Effector CD4-positive, alpha-beta T cell (primary cell): ENCODE measurements at places on chromosomes 12 and 14.

DNA sequence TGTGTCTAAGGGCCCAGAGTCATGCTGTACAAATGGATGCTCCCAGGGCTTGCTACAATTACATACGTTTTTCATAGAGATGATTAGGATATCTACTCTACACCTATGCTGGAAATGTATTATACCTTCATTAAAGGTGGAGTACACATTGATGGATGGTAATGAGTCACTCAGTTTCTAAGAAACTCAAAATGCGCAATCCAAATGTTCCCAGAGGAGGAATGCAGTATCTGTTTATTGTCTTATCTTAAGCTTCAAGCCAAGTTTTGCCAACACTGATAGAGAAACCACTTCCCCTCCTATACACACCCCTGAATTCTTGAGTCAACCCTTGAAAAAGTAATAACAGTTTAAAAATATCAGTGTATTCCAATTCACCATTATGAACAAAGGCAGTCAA lies 266.6 kb upstream of the FAR2 start:
- no peak for DNase-seq

DNA sequence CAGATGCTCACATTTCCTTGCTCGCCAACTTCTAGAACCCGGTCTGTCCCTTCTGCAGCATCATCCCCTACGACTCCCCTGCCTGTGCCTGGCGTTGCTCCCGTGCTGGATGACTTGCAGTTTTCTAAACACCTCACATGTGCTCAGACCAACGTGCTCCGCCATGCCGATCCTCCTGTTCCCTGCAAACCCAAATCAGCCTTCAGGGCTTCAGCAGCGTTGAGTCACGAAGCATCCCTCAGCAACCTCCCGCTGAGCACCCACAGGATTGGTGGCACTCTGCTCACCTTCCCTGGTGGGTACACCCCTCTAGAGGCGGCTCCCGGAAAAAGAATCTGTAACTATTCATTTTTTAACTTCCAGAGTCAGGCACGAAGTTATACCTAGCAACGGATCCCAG lies 2.8 kb upstream of the PIWIL1 start:
- DNase-seq: no peak

DNA sequence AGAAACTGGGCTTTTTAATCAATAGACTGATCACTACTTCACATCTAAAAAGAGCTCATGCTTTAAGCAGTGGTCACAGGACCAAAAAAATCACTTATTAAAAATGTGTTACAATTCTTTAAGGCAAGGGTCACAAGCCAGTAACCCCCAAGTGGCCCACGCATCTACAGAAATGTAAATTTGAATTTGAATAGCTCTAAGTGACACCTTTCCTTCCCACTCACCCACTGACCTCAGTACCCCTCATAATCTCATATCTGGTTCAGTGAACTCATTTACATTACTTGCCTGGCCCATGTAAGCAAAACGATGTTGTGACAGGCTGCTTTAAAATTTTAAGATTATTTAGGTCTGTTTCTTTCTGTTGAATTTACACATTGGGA lies 27.4 kb downstream of the NELL2 start:
- DNase-seq: no peak

DNA sequence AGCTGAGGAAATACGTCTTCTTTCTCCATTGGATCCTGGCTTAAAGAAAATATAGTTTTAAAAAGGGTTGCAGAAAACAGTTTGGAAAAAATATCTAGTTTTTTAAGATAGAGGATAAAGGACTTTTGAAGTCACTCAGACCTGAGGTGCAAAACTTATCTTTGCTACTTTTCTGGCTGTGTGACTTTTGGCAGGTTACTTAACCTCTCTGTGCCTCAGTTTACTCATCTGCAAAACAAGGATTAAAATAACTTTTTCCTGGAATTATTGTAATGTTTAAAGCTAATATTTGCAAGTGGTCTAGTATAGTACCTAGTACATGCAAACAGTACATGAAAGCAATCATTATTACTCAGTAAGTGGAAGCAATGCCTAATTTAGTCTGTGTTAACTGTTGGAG lies 176.8 kb downstream of the TBX5 start:
- no peak for DNase-seq

GRCh38 chr14:54728700-54729527 lies 162.0 kb downstream of the SAMD4A start:
- no peak for DNase-seq

- DNase-seq: no peak
Measured at GRCh38 chr12:26872625-26873024, 39.6 kb upstream of the ITPR2 start.

DNA sequence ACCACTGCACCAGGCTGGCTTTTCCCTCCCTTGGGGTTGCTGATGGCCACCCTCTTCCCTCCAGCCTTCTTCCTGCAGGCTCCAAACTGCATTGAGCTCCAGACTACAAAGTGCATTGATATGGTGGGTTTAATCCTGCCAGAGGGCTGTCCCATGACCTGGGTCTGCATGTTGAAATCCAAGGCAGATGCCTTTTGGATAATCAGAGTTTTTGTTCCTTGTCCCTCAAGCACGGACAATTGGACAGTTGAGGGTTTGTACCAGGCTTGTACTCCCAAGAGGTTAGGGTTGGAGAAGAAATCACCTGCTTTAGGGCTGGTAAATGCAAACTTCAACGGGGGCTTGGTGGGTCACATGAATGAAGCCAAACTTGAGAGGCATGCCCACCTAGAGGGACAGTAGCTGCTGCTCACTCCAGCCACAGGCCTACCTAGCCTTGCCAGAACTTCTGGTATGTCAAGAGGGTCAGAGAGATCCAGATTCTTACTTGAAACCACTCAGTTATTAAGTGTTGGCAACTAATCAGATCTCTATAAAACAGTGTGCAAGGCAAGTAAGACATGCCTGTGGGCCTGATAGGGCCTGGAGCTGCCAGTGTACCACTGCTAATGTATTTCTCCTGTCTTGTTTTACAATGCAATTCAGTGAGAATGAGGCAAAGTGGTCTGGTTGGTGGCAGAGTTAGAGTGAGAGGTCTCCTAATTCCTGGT lies 21.7 kb upstream of the KRT83 start:
- DNase-seq: no peak

DNA sequence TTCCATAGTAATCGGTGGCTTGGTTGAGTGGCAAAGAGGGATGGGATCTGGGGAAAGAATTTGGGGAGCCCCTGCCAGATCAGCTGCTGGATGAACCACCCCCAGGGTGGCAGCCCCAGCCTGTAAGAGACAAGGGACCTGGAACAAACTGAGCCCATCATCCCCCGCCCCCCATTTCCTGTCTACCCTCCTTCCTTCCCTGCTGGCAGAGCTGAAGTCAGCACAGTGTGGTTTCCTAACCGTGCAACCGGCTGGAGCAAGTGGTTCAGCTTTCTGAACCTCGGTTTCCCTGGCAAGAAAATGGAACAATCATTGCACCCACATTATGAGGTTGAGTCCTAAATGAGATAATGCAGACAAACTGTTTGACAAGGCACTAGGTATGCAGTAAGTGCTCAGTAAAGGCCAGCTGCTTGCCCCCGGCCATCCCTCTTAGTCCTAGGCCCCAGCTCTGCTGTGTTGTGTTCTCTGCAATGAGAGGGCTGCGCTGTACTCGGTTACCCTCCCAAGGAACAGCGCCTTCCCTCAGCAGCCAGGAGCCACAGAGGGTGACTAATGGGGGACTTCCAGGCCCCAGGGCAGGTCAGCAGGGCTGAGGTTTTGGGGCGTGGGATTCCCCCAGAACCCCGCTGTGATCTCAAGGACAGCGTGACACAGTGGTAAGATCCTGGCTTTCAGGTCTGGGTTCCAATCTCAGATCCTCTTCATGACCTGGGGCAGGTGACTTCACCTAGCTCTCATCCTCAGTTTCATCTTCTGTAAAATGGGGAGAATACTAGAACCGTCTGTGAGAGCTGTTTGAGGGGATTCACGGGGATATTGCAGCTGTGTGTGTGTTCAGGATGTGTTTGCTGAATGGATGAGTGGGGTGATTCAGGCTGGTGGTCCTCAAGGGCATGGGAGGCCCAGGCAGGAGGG lies 16.5 kb downstream of the SELPLG start:
- DNase-seq: peak; percentile 74

DNA sequence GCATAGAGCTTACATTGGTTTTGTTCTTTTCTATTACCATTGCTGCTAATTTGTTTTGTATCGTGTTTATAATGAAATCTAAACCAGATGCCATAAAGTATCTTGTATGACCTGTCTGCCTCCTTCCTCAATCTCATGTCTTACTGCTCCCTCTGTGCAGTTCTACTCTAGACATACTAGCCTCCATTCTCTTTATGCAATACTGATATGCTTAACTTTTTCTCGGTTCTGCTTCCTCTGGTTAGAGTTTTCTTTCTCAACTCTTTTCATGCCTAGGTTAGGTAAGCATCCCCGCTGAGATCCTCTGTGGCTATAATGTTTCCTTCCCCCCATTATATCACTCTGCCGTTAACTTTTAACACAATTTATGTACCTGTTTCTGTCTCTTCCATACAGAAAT lies 852.3 kb downstream of the TRHDE start:
- no peak for DNase-seq

GRCh38 chr14:92215579-92215978 lies 93.8 kb downstream of the CPSF2 start:
- no peak for DNase-seq

DNA sequence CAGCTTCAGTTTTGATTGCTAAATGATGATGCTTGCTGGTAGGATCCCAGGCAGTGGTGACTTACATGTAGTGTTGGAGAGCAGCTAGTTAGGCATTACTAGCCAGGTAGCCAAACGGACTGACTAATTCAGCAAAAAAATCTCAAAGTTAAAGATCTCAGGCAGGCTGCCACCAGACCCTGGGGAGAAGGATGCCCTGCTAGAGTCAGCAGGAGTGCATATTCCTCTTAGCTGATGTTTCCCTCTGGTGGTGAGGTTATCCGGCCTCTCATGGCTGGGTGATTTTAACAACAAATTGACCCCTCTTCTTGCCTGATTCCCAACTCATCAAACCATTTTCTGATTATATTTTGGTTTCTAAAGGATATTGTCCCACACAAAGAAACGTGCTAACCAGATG lies 2.8 kb downstream of the EFS start:
- DNase-seq: no peak

DNA sequence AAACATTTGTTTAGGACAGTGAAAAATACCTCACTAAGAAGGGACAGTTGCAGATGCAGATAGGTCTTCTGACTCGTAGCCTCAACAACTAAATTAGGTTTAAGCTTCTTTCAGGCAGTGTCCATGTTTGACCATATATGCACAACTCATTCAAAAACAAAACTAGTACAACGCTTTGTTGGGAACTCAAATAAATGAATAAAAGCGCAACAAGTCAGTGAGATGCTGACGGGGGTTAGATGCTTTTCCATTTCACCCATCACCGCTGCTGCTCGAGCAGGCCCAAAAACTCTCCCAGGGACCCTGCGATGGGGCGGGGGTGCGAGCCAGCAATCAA lies 633 bp downstream of the RPAP3 start:
- DNase-seq: no peak

GRCh38 chr14:104517867-104518266 lies 61.7 kb upstream of the C14orf180 start:
- no peak for DNase-seq

GRCh38 chr12:120249266-120249874 lies 16.2 kb downstream of the PXN start:
- no peak for DNase-seq

DNA sequence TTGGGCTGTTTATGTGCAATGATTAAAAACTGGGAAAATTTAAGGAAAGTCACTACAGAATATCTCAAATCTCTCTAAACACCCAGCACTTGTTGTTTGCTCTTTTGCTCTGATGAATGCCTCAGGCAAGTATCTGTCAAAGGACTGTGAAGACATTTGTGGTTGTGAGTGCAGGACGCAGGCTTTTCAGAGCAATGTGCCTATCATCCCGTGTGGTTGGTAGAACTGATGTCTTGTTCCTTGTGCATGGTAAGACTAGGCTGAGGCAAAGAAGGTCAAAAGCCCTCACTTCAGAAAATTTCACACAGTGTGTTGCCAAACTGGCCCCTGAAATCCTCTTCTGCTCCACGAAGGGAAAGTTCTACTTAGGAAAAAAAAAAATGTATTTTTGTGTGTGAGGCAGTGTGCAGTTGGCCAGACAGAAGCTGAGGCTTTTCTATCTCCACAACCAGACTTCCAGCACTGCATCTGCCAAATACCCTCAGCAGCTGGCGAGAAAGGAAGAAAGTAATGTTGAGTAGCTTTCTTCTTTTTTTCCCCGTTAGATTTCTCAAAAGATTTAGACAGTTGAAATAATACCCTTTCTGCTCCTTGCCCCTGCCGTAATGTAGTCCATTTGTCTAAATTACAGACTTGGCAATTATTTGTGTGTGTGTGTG lies 1103.1 kb downstream of the VRK1 start:
- no peak for DNase-seq

DNA sequence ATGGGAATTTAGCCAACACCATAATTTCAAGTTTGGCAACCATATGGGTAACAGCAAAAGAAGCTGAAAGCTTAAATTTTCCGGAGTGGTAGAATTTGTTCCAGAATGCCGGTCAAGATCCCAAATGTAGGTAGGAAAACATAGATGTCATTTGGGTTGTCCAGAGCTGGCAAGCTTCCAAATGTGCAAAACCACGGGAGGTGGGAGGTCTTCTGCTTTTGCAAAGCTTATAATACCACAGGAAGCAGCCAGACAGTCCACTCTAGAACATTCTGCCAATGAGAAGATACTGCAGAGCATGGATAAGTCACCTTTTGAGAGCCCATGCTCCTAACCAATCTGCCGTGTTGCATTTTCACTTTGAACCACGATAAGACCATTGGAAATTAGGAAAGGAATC lies 26.4 kb upstream of the BATF start:
- no peak for DNase-seq

GRCh38 chr14:75334549-75335051 lies 56.0 kb downstream of the FOS start:
- DNase-seq: no peak

GRCh38 chr12:31765931-31766330 lies 37.1 kb upstream of the AMN1 start:
- DNase-seq: no peak

GRCh38 chr14:100278702-100279101 lies 27.5 kb downstream of the SLC25A29 start:
- DNase-seq: no peak

DNA sequence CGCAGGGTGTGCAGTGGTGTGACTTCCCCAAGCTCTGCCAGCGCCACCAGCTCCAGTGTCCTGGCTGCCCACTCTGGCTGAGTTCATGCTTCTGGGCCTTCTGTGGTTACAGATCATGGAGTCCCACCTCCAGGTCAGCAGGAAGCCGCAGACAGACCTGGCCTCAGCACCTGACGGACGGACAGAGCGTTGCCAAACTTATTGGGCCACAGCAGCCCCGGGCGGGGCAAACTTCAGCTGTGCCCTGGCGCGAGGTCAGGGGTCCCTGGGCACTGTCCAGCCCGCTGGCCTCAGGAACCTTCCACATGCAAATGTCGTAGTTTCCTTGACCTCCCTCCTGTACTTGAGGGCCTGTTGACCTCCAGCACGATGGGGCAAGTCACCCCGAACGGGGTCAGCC lies 11.2 kb downstream of the GPR132 start:
- no peak for DNase-seq

DNA sequence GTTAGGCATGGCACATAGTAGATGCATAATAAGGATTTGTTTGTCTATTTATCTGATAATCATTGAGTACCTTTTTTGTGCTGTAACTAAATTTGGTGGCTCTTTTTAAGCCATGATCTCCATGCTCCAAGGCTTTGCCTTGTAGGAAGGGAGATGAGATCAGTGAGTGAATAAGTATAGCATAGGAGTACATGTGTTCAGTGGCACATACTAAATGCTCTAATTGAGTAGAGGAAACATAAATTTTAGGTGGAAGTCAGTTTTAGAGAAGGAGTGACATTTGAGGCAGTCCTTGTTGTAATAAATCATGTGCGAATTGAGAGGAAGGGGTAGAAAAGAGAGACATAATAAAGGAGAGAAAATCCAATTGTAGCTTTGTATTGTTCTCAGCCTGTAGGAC lies 482.6 kb downstream of the NRXN3 start:
- no peak for DNase-seq
